Daoy (cell line): ENCODE measurements at places on chromosomes 12 and 14. TPM values are rescaled to one million over a fixed set of nuclear protein-coding genes. Genes with fewer than 3 reads are reported as not detected.

The APPL2 gene
- total RNA-seq, result 29.0 and 55.6 TPM in 2 replicates

The PPP4R4 gene
- total RNA-seq, result 7.1 and 17.6 TPM in 2 replicates

The AMN gene
- total RNA-seq, result 0.40 TPM in 1 of 2 replicates, not detected in the other

The KCNC2 gene
- not detected in 2 replicates for total RNA-seq

The SMCO3 gene
- 0.23 TPM in 1 of 2 replicates, not detected in the other for total RNA-seq

The TEX22 gene
- 0.29 and 1.3 TPM in 2 replicates for total RNA-seq

The REP15 gene
- 1.8 TPM in 1 of 2 replicates, not detected in the other for total RNA-seq

The PLEKHD1 gene
- total RNA-seq, result 0.06 TPM in 1 of 2 replicates, not detected in the other

The BCL2L2 gene
- total RNA-seq, result 7.4 and 16.8 TPM in 2 replicates

The KRT3 gene
- not detected in 2 replicates for total RNA-seq

The MBIP gene
- total RNA-seq, result 15.5 and 17.7 TPM in 2 replicates

The SIRT4 gene
- total RNA-seq, result 1.8 and 5.6 TPM in 2 replicates

The TAS2R30 gene
- 0.46 TPM in 1 of 2 replicates, not detected in the other for total RNA-seq

The TRIM9 gene
- total RNA-seq, result 2.8 and 3.1 TPM in 2 replicates

The TAS2R10 gene
- total RNA-seq, result not detected in 2 replicates

The GYS2 gene
- total RNA-seq, result not detected in 2 replicates

The PLEKHG7 gene
- not detected in 2 replicates for total RNA-seq

The TCTN1 gene
- total RNA-seq, result 8.8 and 23.0 TPM in 2 replicates

The CCDC184 gene
- total RNA-seq, result 0.40 and 0.51 TPM in 2 replicates

The MIPOL1 gene
- total RNA-seq, result 16.0 and 28.0 TPM in 2 replicates

The ZNF740 gene
- total RNA-seq, result 10.9 and 12.0 TPM in 2 replicates

The KCNH5 gene
- 1.1 and 3.7 TPM in 2 replicates for total RNA-seq

The DLK1 gene
- total RNA-seq, result 0.06 TPM in 1 of 2 replicates, not detected in the other

The TMEM233 gene
- 1.8 and 2.7 TPM in 2 replicates for total RNA-seq

The B4GALNT1 gene
- 36.5 and 60.9 TPM in 2 replicates for total RNA-seq

The FGD4 gene
- total RNA-seq, result 4.3 and 5.2 TPM in 2 replicates

The HOXC10 gene
- total RNA-seq, result 5.3 and 18.7 TPM in 2 replicates

The FGFR1OP2 gene
- total RNA-seq, result 99.2 and 127 TPM in 2 replicates

The CEBPE gene
- not detected in 2 replicates for total RNA-seq

The NPAS3 gene
- total RNA-seq, result 1.5 and 1.9 TPM in 2 replicates

The SNAPC1 gene
- 34.7 and 37.7 TPM in 2 replicates for total RNA-seq

The RPL41 gene
- total RNA-seq, result 4,200 and 4,689 TPM in 2 replicates

The PRR13 gene
- total RNA-seq, result 60.9 and 85.2 TPM in 2 replicates

The CCDC91 gene
- total RNA-seq, result 40.1 and 40.8 TPM in 2 replicates

The SNRPF gene
- 43.8 and 51.4 TPM in 2 replicates for total RNA-seq

The POTEM gene
- 0.51 and 0.57 TPM in 2 replicates for total RNA-seq

The CD27 gene
- not detected in 2 replicates for total RNA-seq

The RFX4 gene
- total RNA-seq, result not detected in 2 replicates

The OR6C2 gene
- not detected in 2 replicates for total RNA-seq

The TEAD4 gene
- 18.4 and 27.3 TPM in 2 replicates for total RNA-seq

The TGM1 gene
- total RNA-seq, result 0.69 and 2.6 TPM in 2 replicates

The NR4A1 gene
- total RNA-seq, result 1.1 and 5.1 TPM in 2 replicates

The SOAT2 gene
- not detected in 2 replicates for total RNA-seq

The CALCOCO1 gene
- total RNA-seq, result 15.1 and 21.4 TPM in 2 replicates

The MYO1H gene
- total RNA-seq, result not detected in 2 replicates

The TBK1 gene
- total RNA-seq, result 48.3 and 50.1 TPM in 2 replicates

The ABHD12B gene
- not detected in 2 replicates for total RNA-seq

The ALDH1L2 gene
- total RNA-seq, result 0.83 and 5.7 TPM in 2 replicates

The DDX47 gene
- total RNA-seq, result 229 and 269 TPM in 2 replicates

The BEGAIN gene
- 14.1 and 18.6 TPM in 2 replicates for total RNA-seq

The MUCL1 gene
- total RNA-seq, result not detected in 2 replicates

The LGMN gene
- 66.5 and 92.5 TPM in 2 replicates for total RNA-seq

The SDSL gene
- total RNA-seq, result 41.7 and 42.8 TPM in 2 replicates

The TAS2R46 gene
- not detected in 2 replicates for total RNA-seq

The HOXC12 gene
- 4.3 and 6.0 TPM in 2 replicates for total RNA-seq

The RFLNA gene
- 63.9 and 65.9 TPM in 2 replicates for total RNA-seq

The RPGRIP1 gene
- total RNA-seq, result not detected in 2 replicates

The KLRG1 gene
- 0.12 and 0.69 TPM in 2 replicates for total RNA-seq
